Activated T-cell treated with anti-CD3 and anti-CD28 coated beads, Interleukin-2, amount 50 U/mL, for 1 hour (primary cell): ENCODE measurements at places on chromosomes 3 and 15.

DNA sequence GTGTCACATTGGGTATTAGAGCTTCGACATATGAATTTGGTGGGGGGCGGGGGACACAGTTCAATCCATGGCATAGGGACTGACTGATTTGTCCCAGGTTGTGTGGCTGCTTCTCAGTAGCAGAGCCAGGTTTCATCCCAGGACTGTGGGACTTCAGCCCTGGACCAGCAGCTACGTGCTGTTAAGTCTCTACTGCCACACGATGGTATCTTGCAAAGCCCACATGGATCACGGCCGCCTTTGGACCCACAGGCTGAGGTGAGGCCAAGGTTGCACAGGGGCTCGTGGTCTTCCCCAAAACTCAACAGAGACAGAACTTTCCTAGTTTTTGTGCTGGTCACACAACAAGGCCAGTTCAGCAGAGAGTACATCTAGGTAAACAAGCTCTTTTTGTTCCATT lies 97.4 kb downstream of the LRRK1 start:
- no peak for DNase-seq

- no peak for DNase-seq
These were observed 34.1 kb upstream of the PIAS1 start for GRCh38 chr15:68019814-68020525.

- no peak for DNase-seq
These were observed 55.5 kb downstream of the NOX5 start for GRCh38 chr15:69069996-69070395.

- no peak for DNase-seq
These were observed 13.3 kb downstream of the ADAMTS7 start for GRCh38 chr15:78797951-78798350.

DNA sequence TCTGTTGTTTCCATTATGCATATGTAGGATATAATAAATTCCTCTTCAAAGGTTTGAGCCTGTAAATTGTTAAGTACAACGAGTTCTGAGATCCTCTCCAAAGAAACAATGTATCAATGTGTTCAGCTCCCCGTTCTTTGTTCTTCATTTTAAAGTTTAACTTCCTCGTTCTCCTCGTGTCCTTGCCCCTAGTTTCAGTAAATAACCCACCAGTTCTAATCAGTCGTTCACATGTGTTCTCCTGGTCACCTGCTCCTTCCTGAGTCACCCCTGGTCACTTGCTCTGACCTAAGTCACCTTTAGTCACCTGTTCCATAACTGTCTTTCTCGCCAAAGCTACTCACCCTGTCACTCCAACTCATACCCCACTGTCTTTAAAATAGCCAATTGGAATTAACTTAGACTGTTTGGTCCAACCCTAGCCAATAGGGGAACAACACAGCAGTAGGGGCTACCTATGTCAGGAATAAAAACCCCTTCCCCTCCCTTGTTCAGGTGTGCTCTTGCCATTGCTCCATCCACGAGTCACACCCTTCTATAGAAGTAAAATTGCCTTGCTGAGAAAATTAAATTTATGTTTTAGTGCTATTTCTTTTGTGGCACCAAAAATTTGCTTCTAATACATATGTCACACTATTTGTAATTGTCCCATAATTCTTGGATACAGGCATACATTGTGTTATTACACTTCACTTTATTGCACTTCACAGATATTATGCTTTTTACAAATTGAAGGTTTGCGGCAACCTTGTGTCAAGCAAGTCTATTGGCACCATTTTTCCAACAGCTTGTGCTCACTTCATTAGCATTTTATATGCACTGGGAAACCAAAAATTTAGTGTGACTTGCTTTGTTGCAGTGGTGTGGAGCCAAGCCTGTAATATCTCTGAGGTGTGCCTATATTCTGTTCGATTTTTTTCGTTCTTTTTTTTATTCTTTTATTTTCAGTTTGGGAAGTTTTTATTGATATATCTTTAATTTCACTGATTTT lies 15.3 kb upstream of the MCF2L2 start:
- no peak for DNase-seq

DNA sequence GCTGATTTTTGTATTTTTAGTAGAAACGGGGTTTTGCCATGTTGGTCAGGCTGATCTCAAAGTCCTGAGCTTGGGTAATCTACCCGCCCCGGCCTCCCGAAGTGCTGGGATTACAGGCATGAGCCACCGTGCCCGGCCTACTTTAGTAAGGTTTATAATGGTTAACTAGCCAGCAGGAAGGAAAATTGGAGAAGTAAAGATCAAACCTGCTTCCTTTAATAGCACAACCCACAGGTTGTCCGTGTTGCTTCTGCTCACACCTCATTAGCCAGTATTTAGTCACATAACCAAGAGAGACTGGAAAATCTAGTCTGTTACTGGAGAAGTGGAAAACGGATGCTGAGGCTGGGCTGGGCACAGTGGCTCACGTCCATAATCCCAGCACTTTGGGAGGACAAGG lies 51.9 kb upstream of the TBL1XR1 start:
- DNase-seq: no peak

DNA sequence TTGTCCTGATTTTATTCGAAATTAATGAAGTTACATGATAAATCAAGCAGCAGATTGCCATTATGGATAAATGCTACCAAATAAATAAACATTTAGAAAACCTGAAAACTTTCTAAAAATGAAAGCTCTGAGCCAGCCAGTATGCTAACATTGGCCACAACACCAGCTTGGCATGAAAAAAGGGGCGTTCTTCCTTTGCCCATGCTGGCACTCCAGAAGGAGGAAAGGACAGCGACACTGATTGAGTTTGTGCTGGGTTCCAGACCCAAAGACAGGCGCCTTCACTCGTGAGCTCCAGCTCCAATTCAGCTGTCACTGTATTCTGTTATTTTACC lies 5.1 kb downstream of the STIMATE start:
- no peak for DNase-seq

- peak; percentile 84 for DNase-seq
These were observed at the start of gene PXK for GRCh38 chr3:58332575-58333188. PXK (plus strand) TSS chr3:58332892; CDS start chr3:58332989, 97 bp downstream.

DNA sequence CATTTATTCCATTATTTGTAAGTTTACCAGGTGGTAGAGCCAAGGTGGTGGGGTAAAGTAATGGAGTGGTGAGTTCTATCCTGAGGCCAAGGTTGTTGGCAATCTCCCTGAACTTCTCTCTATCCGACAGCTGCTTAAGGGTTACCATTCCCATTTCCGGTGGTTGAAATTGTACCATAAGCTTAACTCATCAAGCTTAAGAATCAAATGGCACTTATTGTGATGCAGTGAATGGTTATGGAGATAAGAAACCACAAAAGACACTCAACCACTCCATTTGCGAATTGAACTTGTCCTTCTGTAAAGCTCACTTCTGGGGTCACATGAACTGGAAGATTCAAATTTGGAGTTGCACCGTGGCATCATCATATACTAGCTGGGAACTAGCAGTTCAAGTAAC lies 287.4 kb upstream of the SLCO3A1 start:
- no peak for DNase-seq

DNA sequence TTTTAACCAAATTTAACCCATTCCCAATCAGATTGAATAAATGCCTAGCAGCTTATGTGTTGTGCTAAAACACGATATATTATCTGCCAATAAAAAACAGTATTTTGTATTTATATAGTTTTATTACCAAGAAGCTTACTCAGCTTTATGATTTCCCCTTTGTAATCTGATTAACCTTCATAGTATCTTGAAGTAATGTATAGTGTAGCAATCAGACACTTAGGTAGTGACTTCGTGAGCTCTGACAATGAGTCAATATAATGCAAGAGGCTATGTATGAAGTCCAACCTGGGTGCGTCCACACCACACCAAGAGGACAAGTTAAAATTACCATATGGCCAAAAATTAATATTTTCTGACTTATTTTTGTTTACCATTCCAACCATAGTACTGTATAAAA lies 2.1 kb upstream of the CNBP start:
- no peak for DNase-seq

GRCh38 chr3:31670136-31670535 lies 137.4 kb downstream of the STT3B start:
- DNase-seq: no peak

GRCh38 chr3:83581546-83581945 lies 1377.2 kb upstream of the CADM2 start:
- DNase-seq: no peak

GRCh38 chr3:153113541-153113940 lies 48.5 kb upstream of the RAP2B start:
- no peak for DNase-seq

GRCh38 chr3:169475978-169476698 lies 187.4 kb downstream of the MECOM start:
- no peak for DNase-seq

- DNase-seq: no peak
These were observed 23.5 kb upstream of the LRTM1 start for GRCh38 chr3:54951405-54951804.

DNA sequence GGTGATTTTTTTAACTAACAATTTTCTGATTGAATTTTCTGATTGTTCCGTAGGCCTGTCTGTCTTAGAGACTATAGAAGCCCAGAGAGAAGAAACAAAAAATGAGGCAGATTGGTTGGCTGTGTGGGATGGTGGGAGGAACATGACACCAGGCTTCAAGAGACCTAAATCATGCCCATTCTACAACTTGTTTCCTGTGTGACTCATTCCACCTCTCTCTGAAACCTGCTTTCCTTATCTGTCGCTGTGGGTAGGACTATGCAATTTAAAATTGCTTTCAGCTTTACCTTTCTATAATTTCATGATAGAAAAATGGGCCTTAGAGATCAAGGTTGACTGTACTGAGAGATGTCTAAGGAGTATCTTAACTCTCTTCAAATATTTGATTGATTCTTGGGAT lies 44.5 kb downstream of the OXNAD1 start:
- DNase-seq: no peak

DNA sequence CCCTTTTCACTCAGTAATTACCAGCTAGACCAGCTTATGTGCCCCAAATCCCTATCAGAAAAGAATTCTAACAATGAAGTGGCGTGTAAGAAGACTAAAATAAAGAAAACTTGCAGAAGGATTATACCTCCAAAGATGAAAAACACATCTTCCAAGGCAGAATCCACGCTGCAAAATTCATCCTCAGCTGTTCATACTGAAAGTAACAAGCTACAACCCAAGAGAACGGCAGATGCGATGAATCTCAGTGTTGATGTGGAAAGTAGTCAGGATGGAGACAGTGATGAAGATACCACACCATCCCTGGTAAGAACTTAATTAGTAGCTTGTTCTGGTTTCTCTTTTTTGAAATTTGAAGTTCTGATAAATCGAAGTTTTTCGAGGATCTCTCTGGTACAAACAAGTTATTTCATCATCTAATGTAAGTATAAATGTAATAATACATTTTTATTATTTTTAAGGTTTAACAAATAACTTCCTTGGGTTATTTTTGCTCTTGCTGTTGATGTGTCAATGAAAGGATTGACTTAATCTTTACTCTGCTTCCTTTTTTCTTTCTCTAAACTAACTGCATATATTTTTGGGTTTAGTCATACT lies 1.4 kb downstream of the WDR76 start:
- DNase-seq: no peak

DNA sequence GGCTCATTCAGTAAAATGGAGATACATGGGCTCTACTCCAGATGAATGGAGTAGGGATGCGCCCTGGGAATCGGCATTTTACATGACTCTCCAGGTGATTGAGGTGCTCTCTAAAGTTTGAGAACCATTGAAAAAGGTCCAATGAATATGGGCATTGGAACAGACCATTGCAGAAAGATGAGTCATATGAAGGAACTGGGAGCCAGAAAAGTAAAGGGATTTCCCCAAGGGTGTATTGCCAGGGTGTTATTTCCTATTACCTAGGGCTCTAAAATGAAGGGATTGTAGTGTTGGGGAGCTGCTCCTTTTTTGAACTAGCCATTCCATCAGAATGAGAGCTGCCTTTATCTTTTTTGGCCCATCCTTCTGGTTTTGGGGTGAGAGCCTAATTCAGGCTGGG lies 21.7 kb downstream of the CLDN11 start:
- DNase-seq: no peak

DNA sequence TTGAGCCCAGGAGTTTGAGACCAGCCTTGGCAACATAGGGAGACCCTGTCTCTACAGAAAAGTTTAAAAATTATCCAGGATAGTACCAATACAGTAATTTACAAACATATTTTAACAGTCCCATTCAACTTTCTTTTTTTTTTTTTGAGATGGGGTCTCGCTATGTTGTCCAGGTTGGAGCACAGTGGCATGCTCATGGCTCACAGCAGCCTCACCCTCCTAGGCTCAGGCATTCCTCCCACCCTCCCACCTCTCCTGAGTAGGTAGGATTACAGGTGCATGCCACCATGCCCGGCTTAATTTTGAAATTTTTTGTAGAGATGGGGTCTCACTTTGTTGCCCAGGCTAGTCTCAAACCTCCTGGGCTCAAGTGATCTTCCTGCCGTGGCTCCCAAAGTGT lies 12.5 kb upstream of the MAP6D1 start:
- no peak for DNase-seq

DNA sequence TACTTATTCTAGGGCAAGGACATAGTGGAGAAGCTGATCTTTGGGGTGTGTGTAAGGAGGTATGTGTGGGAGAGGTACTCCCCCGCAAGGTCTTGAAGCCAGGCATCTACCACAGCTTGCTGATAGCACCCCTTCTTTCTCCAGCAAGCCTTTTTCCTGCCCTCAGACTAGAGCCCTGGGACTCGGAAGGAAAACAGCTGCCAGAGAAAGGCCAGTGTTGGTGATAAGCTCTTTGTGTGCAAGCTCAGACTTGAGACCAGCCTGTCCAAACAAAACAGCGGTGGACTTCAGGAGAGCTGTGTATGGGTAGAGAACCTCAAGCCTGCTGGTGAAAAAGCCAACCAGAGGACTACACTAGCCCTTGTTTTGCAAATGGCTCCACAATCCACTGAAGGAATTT lies 1028.6 kb downstream of the MCTP2 start:
- no peak for DNase-seq

GRCh38 chr3:192641919-192642318 lies 85.4 kb downstream of the FGF12 start:
- DNase-seq: no peak

DNA sequence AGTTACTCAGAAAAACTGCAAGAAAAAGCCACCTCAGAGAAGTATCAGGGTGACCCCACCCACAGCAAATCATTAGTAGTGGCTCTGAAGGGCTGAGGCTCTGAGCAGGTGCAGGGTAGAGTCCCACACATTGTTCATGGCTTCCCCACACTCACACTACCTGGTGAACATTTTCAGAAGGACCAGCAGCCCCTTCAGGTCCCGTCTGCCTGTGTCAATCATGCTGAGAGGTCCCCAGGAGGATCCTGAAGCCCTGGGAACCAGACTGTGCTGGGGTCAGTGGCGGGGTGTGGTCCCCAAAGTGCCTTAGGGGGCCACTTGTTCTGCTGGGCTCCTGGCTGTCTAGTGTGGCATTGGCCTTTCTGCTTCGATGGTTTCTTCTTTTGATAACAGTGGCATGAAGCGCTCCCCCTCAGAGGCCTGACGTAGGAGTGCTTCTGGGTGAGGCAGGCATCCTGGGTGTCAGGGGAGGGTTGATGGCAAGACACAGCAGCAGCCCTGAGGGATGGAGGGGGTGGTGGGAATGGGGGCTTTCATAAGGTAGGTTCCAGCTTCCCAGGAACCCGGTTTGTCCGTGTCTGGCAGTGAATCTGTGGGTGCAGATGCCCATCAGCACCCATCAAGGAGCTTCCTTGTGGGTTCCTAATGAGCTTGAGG lies 19.0 kb upstream of the FANCD2 start:
- DNase-seq: no peak

GRCh38 chr3:133984975-133985374 lies 44.8 kb downstream of the SLCO2A1 start:
- no peak for DNase-seq

GRCh38 chr3:9721015-9721699 lies 10.4 kb upstream of the BRPF1 start:
- no peak for DNase-seq
